ENCODE measurements at places on chromosomes 6 and 20.

DNA sequence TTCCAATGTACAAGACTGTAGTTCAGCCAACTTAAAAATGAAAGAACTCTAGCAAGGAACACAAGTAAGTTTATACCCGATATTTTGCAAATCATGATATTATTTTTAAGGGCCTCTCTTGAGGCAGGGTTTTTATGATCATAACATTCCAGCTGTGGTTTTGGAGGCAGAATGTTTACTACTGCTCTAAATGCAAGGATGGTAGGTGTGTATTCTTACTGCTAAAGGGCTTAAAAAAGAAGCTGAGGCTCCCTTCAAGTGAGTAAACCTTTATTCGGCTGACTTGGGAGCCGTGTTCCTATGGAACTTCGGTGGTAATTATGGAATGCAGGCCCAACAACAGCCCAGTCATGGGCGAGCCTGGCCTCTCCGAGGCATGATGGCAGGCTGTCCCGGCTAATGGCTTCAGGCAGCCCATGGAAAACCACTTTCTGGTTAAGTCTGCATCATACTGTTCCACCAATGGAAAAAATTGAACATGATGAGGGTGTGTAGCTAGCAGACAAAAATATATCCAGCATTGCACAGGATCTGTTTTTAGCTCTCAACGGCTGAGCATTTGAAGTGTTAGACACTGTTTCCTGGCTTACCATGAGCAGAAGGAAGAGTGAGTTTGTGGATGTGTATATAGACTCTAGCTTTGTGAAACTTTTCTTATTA, 111.5 kb downstream of the TIAM2 start:
- DNase-seq = no peak

DNA sequence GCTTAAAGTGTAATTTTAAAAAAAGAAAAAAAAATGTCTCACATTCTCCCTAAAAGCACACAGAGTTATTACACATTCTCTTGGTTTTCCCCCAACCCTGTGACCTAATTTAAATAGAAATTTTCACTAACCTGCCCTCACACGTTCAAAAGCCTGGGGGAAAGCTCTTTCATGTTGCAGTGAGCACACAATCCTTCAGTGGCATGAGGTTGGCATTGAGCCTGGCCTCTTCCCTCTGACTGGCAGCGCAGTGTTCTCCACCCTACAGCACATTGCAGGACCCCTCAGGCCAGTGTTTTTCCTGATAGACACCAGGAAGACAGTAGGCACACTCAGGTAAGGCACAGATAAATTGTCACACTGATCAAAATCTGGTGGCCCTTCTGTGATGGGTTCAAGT, 34.1 kb downstream of the TNFRSF21 start:
- no peak for DNase-seq

GRCh38 chr6:3926150-3926482, 76.9 kb downstream of the FAM50B start:
- DNase-seq = no peak

DNA sequence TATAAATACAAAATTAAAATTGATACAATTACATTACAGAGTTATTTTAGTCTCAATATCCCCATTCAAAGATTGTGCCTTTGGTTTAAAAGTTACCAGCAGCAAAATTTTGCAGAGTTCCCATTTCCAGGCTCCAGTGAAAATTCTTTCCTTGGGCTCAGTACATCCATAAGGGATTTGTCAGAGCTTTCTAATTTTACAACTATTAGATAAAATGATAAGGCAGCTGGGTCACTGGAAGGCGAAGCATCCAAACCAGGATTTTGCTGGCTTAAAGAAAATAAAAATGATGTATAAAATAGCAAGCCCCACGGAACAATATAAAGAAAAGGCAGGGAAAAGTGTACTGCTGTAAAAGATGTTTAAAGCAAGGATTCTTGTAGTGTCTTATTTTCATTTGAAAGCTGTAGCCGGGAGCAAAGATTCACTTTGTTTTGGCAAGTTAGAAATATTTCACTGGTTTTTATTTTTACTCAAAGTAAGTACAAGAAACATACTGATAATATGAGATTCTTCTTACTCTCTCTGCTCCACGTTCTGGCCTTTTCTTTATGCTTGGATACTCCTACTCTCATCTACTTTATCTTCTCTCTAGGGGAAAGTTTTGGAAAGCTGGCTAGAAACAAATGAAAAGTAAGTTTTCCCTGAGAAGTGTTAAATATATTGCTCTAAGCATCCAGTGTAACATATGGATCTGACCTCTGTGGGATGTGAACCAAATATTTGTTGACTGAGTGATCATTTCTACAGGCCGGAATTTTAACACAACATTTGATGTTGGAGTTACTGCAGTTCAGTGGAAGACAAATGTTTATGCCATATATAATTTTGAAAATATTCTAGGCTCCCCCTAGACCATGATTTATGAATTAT, 488.4 kb downstream of the PHF3 start:
- DNase-seq = no peak

GRCh38 chr20:63823691-63824311, 7.3 kb downstream of the ZBTB46 start:
- DNase-seq = no peak

DNA sequence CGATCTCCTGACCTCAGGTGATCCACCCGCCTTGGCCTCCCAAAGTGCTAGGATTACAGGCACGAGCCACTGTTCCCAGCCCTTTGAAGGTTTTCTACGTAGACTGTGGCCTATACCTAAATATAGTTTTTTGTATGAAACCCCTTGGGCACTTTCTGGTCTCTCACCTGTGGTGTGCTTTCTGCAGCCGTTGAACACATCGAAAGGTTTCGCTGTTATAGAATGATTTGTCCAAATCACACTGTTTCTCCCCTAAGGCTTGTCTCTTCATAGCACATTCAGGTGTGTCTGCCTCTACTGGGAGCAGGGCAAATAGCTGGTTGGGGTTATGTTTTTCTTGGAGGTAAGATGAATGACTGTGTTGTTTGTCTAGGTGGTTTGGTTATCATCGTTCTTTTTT, 597.9 kb downstream of the RNF144B start:
- no peak for DNase-seq

DNA sequence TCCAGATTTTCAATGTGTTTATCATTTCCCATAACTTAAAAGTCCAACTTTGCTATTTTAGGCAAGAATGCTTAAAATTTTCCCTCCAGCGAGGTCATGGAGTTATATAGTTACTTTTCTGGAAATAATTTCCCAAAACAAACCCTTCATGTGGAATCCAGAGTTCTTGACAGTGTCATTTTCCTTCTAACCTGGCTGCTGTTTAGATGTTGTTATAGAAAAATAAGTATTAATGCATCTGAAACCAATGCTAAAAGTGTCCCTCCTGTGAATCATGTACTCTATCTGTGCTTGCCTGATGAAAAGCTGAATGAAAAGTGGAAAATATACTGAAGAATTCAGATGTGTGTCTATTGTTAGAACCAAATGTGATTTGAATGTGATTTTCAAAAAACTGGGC, 245.3 kb upstream of the HSF2 start:
- no peak for DNase-seq

- no peak for DNase-seq
Observed at GRCh38 chr20:60816901-60817300, 435.2 kb upstream of the CDH4 start.

DNA sequence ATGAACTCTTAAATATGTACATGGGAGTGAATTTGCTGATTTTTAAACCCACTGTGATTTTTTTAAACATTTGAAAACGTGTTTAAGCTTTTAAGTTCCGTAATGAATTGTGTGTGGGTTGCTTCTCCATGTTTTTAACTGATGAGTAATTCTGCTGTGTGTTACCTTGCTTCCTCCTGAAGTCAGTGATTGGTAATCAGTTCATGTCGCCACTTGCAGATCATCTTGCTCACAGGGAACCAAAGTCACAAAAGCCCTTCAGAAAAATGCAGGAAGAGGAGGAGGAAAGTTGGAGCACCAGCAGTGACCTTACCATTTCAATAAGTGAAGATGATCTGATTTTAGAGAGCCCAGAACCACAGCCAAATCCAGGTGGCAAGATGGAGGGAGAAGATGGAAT, 36.7 kb downstream of the KIZ start:
- no peak for DNase-seq

DNA sequence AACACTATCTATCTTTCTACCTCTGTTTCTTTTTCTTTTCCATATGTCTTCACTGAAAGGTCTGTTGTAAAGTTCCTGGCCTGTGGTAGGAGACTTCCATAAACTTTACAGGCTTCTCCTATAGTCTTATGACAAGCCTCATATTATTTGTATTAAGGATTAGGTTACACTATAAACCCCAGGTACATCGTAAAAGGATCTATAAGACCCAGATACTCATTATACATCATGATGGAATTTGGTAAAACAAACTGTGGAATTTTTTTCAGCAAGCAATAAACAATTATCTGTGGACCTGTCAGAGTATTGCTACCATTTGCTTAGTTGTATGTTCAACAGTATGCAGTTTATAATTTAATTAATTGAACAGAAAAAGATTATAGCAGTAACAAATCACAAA, 55.5 kb downstream of the RFX6 start:
- DNase-seq = no peak

DNA sequence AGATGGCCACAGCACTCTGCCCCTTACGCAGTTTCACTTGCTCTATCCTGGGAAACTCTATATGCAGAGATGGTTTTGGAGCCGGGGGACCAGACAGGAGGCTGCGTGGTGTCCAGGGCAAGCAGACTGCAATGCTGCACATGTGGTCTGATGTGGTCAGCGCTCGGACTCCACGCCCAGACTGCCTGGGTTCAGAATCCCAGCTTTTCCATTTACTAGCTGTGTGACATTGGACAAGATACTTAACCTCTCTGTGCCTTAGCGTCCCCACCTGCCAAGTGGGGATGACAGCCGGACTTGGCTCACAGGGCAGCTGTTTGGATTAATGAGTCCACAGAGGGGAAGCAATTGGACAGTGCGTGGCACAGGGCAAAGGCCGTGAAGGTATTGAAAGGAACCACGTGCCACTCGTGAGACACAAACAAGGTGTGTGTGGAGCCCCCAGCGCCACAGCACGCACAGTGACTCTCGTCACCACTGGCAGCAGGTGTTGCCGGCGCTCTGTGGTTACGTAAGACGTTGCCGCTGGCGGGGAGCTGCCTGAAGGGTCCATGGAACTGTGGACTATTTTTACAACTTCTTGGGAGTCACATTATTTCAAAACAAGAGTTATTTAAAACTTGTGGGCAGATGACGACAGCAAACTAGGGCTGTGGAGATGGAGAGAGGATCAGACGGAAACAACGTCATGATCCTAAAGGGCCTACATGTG, 201.4 kb downstream of the PREX1 start:
- DNase-seq = no peak

DNA sequence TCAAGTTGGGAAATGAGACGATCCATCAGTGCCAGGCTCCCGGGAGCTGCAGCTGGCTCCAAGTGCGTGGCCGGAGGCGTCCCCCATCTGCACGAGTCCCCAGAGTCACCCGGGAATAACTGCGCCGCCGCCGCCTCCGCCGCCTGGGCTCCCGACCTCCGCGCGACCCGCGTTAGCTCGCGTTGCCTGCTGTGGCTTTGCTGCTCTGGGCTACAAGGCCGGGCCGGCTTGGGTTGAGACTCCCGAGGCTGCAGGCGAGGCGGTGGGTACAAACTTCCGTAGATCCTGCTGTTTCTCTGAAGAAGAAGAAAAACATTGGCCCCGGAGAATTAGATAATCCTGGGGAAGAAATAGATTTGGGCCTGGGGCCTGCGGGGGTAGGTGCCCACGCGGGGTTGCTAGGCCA, 7.4 kb upstream of the LAMP5 start:
- peak; percentile 56 for DNase-seq

DNA sequence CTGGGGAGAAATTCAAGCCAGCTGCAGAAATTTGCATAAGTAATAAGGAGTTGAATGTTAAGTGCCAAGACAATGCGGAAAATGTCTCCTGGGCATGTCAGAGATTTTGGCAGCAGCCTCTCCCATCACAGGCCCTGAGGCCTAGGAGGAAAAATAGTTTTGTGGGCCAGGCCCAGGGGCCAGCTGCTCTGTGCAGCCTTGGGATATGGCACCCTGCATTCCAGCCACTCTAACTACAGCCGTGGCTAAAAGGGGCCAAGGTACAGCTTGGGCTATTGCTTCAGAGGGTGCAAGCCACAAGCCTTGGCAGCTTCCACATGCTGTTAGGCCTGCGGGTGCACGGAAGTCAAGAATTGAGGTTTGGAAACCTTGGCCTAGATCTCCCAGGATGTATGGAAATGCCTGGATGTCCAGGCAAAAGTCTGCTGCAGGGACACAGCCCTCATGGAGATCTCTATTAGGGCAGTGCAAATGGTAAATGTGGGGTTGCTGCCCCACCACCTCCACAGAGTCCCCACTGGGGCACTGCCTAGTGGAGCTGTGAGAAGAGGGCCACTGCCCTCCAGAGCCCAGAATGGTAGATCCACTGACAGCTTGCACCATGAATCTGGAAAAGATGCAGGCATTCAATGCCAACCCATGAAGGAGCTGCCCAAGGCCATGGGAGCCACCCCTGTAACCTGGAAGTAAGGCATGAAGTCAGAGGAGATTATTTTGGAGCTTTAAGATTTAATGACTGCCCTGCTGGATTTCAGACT, 126.5 kb downstream of the DTNBP1 start:
- no peak for DNase-seq

- DNase-seq = no peak
Observed at GRCh38 chr20:2751347-2751877, 49.0 kb downstream of the CPXM1 start.

DNA sequence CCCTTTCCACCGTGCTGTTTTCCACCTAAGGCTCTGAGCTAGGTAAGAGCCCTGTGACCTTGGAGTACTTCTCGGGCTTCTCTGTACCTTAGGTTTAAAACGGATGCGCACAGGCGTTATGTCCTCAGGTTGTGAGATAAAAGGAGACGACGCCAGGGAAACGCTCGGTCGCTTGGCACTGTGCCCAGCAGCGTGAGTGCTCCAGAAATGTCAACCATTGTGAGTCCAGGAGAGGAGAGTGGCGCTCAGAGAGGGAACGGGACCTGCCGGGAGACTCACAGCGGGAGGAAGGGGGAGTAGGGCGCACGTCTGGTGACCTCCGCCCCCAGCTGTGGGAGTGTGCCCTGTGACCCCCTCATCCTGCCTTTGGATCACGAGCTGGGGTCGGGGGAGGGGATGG, 33.8 kb upstream of the SCRT2 start:
- peak; percentile 28 for DNase-seq

GRCh38 chr20:48056218-48056617, 270.9 kb upstream of the SULF2 start:
- DNase-seq = no peak

DNA sequence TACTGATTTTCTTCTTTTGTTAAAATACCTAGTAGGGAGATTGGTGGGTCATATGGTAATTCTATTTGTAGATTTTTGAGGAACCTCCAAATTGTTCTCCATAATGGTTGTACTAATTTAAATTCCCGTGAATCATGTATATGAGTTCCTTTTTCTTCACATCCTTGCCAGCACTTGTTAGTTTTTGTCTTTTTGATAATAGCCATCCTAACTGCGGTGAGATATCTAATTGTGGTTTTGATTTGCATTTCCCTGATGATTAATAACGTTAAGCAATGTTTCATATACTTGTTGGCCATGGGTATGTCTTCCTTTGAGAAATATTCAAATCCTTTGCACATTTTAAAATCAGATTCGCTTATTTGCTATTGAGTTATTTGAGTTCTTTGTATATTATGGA, 110.9 kb downstream of the JAG1 start:
- DNase-seq = no peak

GRCh38 chr20:48819821-48820648, 7.8 kb downstream of the PREX1 start:
- peak; percentile 44 for DNase-seq

- no peak for DNase-seq
Observed at GRCh38 chr20:58577139-58577806, 62.1 kb upstream of the APCDD1L start.

- DNase-seq = no peak
Observed at GRCh38 chr20:57317316-57317788, 12.3 kb upstream of the SPO11 start.

All from lung (tissue), 17 donors.